ENCODE measurements at places on chromosomes 5 and 9.

- no peak for DNase-seq
These were observed 200.0 kb upstream of the MSX2 start for GRCh38 chr5:174524351-174524750.

GRCh38 chr5:118253225-118254061 is 734.9 kb downstream of the DTWD2 start:
- no peak for DNase-seq

GRCh38 chr5:132767150-132767549 is 9.9 kb downstream of the SEPTIN8 start:
- no peak for DNase-seq

GRCh38 chr9:19498015-19498414 is 89.2 kb downstream of the ACER2 start:
- DNase-seq: no peak

Measured in NCI-H1417 treated with DMSO at 0.1 percent for 48 hours (cell line).